ENCODE measurements at places on chromosomes 6 and 20.
A peak's percentile ranks its signal among the peaks of the same experiment; 100 is the strongest.

DNA sequence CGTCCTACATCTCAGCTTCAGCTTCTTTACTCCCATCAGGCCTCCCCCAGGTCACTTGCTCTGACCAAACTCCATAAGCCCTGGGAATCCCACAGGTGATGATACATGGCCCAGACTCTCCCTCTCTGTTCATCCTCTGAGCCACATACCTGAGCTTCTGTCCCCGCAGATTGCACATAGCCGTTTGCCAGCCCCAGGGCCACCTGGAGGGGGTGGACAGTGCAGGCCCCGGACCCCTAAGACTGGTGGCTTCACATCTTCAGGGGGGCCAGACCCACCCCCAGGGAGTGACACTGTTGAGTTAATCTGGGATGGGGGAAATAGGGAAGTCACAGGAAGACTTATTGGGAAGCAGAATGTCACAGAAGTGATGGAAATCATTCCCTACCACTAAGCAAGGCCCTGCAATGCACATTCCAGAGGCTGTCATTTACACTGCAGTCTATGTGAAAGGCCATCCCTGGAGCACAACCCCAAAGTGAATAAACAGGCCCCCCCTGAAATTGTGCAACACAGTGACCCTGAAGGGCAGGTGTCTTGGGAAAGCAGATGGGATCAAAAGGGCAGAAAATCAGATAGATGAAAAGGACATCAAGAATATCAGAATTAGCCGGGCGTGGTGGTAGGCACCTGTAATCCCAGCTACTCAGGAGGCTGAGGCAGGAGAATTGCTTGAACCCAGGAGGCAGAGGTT is 2.2 kb downstream of the RXRB start:
- no peak for DNase-seq

DNA sequence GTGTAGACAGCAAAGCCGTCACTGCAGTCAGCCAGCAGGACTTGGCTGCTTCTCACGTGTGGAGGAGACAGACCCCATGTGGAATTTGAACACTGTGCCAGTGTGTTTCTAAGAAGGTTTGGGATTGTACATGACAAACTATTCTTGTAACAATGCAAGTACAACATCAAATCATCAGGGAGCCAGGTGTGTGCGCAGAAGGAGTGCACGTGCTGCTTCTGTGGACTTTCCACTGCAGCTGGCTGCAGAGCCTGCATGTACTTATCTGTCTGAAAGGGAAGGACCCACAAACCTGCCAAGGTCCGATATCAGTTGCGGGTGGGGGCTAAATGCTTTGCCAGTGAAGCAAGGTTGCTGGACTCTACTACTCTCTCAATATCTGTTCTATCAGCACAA is 211.6 kb downstream of the WDR27 start:
- no peak for DNase-seq

DNA sequence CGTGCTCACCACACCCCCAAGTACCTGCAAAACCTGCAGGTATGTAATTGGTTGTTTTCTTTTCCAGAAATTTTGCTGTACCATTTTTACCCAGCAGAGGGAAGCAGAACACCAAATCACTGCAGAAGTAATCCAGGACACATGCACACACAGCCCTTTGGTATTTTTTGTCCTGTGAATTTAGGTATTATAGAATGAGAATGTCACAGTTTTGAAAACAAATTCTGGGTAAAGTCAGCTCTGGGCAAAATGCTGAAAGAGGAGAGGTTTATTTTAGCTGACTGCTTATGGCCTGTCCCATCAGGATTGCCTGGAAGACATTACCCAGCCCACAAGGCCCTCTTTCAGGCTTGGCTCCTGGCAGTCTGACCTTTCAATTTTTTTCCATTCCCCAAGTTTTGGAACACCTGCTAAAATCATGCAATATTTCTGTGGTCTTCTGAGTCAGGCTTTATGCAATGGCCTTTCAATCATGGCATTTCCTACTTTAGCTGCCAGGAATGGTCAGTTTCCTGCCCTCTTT is 3.5 kb upstream of the EFHC1 start:
- DNase-seq: peak; percentile 36

DNA sequence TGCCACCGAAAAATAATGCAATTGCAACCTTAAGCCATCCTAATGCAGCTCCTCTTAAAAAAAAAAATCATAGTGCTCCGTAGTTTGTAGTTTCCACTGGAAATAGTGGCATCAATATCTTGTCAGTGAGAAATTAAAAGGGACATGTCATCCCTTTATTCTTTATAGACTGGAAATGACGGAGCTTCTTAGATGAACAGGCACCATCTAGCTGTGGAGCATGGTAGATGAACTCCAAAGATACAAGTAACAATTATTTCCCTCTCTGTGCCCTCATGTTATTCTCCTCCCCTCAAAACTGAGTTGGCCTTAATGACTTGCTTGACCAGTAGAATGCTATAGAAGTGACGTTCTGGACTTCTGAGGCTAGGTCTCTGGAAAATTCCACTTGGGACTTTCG is 268.1 kb upstream of the SPTLC3 start:
- no peak for DNase-seq

DNA sequence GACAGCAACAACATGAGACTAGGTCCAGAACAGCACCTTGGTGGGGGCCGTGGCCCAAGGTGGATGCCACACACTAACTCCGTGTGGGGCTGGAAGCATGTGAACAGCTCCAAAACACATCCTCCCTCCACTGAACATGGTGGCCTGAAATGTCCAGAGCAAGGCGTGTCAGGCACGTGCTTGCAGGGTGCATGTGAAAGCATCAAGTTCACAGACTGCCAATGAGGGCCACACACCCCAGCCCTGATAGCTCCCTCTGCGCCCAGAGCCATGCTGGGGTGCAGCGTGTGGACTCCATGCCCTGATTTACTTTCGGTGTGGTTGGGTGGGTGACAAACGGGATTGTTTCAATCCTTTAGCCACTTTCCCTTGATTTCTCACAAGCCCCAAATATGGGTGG is 20.1 kb upstream of the RPP40 start:
- DNase-seq: no peak

DNA sequence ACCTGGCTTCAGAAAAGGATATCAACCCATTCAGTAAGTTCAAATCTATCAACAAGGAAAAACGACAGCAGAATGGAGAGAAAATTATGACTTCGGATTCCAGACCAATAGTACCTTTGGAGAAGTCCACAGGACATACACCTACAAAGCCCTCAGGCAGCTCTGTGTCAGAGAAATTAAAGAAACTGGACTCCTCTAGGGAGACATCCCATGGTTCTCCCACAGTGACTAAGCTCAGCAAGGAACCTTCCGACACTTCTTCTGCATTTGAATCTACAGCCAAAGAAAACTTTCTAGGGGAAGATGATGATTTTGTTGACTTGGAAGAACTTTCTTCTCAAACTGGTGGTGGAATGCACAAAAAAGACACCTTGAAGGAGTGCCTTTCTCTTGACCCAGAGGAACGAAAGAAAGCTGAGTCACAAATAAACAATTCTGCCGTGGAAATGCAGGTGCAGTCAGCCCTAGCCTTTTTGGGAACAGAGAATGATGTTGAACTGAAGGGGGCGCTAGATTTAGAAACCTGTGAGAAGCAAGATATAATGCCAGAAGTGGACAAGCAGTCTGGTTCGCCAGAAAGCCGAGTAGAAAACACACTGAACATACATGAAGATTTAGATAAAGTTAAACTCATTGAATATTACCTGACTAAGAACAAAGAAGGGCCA is 67.4 kb upstream of the HINT3 start:
- no peak for DNase-seq

DNA sequence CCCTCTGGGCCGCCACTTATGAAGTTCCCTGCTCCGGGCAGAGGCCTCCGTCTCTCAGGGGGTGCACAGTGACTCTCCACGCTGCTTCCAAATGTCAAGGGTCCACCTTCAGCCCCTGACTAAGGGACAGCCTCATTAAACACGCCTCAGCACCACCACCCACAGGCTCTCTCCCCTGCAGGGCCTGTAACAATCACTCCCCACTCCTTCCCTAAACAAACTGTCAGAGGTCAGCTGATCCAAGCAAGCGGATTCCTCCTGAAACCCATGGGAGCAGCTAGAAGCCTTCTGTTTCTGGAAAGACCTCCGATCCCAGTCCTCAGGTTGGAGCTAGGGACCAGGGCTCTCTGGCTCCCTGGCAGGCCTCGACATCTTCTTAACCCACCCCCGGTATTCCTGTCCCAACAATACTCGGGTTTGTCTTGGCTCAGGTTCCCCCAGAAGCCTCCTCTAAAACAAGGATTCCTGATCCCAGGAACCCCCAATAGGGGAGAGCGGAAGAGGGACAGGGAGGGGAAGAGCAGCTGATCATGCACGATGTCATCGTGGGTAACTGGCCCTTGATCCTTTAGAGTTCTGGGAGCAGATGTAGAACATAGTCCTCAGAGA is 181.0 kb downstream of the ZNF217 start:
- no peak for DNase-seq
